ENCODE measurements at places on chromosomes 13 and 19.

DNA sequence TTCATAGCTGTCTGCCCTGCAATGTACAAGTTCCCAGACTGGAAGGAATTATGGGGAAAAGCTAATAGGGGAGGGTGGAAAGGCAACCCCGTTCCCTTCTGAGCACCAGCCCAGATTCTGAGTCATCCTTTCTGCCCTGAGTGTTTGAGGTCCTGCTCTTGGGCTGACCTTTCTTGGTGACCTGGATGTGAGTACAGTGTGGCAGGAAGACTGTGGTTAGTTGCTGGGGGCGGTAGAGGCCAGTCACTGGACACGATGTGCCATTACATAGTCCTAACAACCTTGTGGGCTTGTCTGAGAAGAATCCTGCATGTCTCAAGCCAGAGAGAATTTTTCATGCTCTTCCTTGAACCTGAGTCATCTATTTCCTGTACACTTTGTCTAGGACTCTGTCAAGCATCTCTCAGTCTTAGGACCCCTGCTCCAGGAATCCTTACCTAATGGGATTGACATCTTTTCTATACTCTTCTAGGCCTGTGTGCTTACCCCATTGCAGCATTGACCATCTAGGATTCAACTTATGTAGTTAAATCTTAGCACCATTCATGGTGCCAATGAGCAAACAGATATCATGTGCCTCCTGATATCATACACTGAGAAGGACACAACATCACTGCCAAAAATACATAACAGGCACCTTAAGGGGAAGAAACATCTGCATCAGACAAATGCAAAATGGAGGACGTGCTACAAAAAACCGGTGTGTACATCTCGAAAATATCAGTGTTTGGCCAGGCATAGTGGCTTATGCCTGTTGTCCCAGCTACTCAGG, 8.1 kb upstream of the ANGPTL4 start:
- DNase-seq = no peak

DNA sequence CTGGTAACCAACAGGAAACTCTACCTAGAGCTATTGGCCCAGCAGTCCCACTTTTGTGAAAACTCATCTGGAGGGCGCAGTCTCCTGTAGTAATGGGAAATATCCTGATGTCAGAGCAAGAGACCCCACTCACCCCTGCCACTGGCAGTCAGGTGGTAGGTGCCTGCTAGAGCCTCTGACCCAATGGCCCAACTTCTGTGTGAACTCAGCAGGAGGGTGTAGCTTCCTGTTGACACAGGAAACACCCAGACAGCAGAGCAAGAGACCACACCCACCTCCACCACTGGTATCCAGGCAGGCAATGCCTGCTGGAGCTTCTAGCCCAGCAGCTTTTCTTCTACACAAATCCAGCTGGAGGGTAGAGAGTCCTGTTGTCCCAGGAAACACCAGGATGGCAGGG, 1176.8 kb upstream of the PRR20A start:
- DNase-seq = no peak

GRCh38 chr13:48630291-48630690, 23.4 kb upstream of the CYSLTR2 start:
- DNase-seq = no peak

GRCh38 chr19:33504058-33504444, 17.5 kb downstream of the PEPD start:
- no peak for DNase-seq

- DNase-seq = no peak
Observed at GRCh38 chr19:1318678-1319471, 33.2 kb downstream of the EFNA2 start.

DNA sequence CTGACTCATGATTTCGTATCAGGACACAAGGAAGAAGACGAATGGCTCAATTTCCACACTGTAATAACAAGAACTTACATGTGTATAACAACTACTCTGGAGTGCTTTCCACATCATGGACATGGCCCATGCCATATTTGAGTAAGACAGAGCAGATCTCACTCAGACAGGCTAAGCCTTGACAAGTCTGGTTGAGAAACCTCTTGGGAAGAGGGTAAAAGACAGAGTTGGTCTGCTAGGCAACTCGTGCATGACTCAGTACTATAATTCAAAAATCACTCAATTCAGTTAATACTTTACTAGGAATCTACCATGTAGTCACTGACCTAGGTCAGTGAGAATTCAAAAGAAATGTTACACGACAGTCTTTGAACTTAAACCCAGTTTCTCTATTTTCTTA, 5.7 kb upstream of the THSD1 start:
- no peak for DNase-seq

- DNase-seq = no peak
Observed at GRCh38 chr13:41970918-41971317, 10.0 kb upstream of the VWA8 start.

DNA sequence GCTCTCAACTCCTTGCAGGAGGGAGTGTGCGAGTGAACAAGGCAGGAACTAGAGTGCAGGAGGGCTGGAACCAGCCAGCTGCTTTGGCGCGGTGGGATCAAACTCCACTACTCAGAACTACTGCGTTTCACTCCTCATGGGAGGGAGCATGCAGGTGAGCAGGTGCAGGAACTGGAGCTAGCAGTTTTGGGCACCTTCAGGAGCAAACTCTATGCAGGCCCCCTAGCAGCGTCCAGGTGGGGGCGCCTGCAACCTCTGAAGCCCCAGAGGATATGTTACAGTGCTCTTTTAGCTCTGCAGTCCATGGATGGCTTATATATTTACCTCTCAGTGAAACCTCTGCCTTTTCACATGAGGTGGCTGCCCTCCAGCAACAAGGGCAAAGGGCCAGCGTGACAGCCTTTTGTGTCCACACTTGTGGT, 1303.4 kb downstream of the PCDH9 start:
- DNase-seq = no peak

DNA sequence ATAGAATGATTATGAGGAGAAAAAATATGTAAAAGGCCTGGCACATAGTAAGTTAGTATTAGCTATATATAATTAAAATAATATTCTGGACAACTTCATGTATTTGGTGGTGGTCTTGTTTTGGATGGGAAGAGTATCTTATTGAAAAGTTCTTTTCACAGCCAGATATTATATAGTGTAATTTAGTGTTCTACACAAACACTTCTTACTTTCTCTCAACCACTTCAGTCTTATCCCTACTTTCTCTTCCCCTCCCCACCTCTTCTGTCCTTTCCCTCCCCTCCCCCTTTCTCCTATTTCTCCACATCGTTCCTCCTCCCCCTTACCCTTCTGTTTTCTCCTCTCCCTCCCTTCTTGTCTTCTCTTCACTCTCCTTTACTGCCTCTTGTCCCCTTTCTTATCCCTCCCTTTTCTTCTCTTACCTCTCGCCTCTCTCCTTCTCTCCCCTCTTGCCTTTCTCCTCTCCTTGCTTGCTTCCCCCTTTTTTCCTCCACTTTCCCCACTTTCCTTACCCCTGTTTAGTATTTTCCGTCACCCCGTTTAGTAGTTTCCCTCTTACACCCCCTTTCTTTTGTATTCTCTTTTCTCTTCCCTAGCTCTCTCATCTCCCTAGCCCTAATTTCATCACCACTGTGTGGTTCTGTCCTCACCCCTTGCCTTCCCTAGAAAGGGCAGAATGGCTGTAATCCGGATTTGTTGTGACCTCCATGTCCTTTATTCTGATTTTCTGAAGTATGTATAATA, 107.2 kb upstream of the MLNR start:
- no peak for DNase-seq

Measured in amniotic stem cell (primary cell).